ENCODE measurements at places on chromosomes 16 and 17.

- no peak for DNase-seq
Observed at GRCh38 chr16:74307383-74307782, 10.8 kb downstream of the PSMD7 start.

- DNase-seq = no peak
Observed at GRCh38 chr17:56773124-56773523, 60.6 kb downstream of the C17orf67 start.

DNA sequence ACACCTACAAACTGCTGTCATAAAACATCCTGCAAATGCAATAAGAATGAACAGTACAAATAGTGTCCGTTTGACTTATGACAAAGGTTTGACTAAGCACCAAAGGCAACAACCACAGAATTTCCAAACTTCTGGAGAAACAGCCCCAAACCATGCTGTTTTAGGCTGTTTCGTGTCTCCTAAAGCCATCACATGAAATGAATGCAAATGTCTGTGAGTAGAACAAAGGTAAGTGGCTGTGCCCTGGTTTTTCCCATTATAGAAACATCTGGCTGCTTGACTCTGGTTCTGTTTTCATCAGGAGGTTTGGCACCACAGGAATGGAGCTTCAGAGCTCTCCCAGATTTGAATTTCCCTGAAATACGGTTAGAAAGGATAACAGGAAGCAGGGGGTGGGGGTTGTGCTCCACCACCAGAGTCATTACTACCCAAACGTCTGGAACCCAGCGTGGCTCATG, 4.6 kb upstream of the EMP2 start:
- DNase-seq = no peak

- DNase-seq = peak; percentile 48
Observed at GRCh38 chr17:52383493-52384100, 225.1 kb upstream of the CA10 start.

GRCh38 chr17:44829523-44830358, at the start of gene GJC1:
TSS of gene GJC1 (minus strand) at chr17:44830287. CDS start at chr17:44805817, 24,470 bp downstream.
- peak; percentile 63 for DNase-seq

DNA sequence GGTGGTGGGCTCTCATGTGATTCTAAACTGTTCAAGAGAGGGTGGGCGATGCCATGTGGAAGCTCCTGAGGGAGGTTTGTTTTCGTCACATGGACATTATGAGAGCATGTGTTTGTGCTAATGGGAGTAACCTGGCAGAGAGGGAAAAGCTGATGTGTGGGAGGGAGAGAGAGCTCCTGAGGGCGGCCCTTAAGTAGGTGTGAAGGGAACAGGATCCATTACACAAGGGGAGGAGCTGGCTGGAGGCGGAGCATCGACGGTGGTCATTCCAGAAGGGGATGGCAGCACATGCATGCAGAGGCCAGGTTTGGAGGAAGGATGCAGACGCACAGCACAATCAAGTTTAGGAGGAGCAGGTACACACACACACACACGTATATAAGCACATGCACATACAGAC, 197.5 kb downstream of the RPTOR start:
- DNase-seq = no peak

DNA sequence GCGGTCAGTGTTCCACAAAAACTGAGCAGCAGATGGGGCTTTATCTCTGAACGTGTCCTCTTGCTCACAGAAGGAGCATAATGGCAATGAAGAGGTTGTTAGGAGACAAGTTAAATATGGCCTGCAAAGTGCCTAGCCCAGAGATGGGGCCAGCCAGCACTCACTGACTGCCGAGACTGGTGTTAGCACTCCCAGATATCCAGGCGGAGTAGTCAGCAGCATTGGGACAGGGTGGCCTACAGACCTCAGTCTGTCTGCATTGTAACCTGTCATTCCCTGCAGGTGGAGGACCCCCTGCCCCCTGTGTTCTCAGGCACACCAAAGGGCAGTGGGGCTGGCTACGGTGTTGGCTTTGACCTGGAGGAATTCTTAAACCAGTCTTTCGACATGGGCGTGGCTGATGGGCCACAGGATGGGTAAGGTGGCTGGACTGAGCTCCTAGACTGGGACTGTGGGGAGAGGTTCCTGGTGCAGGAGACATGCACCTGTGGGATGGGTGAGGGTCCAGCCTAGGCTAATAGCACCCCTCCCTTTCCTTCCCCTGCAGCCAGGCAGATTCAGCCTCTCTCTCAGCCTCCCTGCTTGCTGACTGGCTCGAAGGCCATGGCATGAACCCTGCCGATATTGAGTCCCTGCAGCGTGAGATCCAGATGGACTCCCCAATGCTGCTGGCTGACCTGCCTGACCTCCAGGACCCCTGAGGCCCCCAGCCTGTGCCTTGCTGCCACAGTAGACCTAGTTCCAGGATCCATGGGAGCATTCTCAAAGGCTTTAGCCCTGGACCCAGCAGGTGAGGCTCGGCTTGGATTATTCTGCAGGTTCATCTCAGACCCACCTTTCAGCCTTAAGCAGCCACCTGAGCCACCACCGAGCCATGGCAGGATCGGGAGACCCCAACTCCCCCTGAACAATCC, 4.2 kb downstream of the MFAP4 start:
- DNase-seq = no peak

DNA sequence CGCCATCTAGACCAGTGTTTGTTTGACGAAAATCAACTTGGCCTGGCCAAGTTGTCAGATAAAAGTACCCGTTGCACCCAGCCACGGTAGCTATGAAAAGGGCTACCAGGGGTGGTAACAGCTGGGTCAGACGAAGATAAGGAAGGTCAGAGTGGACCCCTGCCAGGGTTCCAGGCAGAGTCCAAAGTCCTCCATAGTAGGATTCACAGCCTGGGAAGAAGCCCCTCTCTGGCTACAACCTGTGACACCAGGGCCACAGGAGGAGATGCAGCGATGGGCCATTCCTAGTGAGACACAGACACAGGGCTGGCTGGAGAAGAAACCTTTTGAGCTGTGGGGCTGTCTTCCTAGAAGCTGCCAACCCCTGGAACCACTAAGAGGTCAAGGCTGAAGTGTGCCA, 39.3 kb downstream of the MEAK7 start:
- no peak for DNase-seq

DNA sequence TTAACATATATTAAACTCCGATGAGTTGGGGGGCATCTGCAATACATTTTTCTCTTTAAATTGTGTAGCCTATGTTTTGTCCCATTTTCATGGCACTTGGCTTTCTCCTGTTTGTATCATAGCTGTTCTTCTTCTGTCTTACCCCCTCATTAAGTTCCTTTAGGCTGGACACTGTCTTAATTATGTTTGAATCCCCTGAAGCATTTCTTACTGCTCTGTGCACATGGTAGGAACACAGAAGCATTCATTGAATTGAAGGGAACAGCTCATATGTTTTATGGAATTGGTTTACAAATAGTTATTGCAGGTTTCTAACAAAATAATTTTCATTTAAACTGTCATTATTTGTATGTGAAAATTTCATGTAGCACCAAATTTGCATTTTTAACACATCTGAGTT, 176.8 kb downstream of the TANC2 start:
- no peak for DNase-seq

- DNase-seq = no peak
Observed at GRCh38 chr16:84321932-84322331, 27.3 kb downstream of the WFDC1 start.

DNA sequence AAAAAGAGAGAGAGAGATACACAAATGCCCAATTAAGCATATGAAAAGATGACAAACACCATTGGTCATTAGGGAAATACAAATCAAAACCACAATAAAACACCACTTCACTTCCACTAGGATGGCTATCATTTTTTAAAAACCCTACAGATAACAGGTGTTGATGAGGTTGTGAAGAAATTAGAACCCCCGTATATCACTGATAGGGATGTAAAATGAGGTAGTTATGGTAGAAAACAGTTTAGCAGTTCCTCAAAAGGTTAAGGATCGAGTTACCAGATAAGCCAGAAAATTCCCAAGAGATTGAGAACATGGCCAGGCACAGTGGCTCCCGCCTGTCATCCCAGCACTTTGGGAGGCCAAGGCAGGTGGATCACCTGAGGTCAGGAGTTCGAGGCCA, 2.8 kb downstream of the P2RX5 start:
- no peak for DNase-seq

GRCh38 chr17:82021900-82022309, 773 bp downstream of the CENPX start:
- DNase-seq = no peak

DNA sequence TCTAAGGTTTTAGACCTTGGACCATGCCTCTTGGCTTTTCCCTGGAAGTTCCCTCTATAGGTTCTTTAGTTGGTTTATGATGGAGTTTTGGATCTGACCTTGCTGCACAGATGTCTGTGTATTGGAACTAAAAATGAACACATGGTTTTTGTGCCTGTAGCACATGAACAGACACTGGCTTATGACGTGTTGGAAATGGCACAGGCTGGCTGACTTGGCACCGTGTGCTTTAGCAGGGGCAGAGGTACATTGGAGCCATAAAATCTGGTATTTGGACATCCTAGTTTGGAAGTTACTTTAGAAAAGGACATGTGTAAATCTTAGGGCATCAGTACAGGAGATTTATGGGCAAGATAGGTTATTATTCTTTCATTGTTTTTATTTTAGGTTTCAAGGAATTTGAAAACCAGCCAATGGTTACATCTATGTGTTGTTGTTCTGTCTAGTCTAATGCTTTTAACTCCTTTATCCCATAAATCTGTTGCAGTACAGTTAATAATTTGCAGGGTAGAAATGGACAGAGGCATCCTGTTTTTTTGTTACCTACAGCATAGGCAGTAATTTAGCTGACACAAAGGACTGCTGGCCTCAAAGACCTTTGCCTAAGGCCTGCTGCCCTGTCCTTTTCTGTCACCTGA, 6.0 kb downstream of the SOCS7 start:
- peak; percentile 73 for DNase-seq

DNA sequence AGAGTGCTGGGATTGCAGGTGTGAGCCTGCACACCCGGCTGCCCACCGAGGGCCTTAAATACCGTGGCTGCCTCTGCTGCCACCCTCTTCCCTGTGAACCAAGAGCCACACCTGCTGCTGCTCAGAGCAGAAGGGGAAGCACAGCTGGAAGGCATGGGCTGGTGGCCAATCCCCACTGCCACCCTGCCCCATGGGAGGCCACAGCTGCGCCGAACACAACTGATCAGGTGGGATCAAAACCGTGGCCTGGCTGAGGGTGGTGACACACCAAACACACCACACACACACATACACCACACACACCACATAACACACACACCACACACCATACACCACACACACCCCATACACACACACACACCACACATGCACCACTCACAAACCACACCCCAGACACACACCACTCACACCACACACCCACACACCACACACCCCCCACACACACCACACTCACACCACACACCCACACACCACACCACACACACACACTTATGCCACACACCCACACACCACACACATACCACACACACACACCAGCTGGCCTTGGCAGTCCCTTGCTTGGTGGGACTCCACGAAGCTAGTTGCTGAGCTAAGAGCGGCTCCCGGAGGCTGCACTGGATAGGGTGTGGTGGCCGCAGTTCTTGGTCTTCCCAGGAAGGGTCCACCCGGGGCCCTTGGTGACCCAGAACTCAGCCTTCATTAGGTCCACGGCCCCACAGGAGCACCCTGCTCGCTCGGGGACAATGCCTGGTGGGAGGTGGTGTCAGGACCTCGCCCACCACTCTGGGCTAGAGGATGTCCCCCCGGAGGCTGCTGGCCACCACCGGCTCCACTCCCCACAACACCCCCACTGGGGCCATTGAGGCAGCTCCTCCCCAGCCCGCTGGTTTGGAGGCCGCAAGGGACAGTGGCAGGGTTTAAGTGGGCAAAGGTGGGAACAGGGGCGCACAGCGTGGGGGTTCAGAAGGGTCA, 14.9 kb downstream of the CEP131 start:
- DNase-seq = no peak

DNA sequence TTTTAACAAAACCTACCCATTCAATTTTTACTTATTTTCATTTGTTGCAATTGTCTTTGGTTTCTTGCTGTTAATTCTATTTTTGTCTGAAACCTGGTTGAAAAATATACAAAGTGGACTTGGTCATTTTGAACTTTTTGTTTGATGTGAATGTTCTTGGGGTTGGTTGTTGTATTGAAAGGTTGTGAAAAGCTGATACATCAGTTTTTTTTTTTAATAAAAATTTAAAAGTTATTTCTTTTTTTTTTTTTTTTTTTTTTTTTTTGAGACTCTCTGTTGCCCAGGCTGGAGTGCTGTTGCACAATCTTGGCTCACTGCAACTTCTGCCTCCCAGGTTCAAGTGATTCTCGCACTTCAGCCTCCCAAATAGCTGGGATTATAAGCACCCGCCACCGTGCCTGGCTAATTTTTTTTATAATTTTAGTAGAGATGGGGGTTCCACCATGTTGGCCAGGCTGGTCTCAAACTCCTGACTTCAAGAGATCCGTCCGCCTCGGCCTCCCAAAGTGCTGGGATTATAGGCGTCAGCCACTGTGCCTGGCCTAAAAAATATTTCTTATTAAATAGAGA, 28.9 kb downstream of the WIPF2 start:
- no peak for DNase-seq

GRCh38 chr16:354971-355461, 2.5 kb upstream of the AXIN1 start:
- no peak for DNase-seq

- DNase-seq = no peak
Observed at GRCh38 chr16:78375055-78375679, 275.7 kb downstream of the WWOX start.

- no peak for DNase-seq
Observed at GRCh38 chr16:88799569-88800276, 3.9 kb upstream of the CDT1 start.

DNA sequence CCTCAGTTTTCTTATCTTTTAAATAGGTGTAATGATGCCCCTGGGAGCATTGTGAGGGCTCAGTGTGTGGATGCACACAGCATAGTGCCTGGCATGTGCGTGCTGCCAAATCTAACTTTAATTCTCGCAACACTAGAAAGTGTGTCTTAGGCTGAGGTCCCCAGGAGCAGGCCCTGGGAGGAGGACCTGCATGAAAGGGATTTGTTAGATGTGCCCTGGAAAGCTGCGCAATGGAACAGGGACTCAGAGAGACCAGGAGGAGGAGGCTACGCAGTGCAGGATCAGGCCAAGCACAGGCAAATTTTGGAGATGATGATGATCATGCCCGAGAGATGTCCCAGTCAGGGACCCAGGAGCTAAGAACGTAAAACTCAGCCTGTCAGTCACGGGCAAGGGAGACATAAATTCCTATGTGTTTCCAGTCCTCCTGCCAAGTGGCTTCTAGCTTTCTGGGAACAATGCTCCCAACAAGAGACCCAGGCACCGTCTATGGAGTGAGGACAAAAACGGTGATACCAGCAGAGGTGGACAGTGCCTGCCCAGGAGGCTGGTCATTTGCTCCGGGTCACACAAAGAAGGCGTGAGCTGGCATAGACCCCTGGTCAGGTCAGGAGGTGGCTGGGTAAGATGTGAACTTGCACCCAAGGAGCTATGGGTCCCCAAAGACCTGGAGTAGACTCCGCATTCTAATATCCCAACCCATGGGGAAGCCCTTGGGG, 352.2 kb upstream of the TNRC6C start:
- DNase-seq = no peak

- DNase-seq = no peak
Observed at GRCh38 chr16:27234603-27235002, 31.3 kb downstream of the KDM8 start.
